ENCODE measurements at places on chromosomes 16 and 17.
A peak's percentile ranks its signal among the peaks of the same experiment; 100 is the strongest.

DNA sequence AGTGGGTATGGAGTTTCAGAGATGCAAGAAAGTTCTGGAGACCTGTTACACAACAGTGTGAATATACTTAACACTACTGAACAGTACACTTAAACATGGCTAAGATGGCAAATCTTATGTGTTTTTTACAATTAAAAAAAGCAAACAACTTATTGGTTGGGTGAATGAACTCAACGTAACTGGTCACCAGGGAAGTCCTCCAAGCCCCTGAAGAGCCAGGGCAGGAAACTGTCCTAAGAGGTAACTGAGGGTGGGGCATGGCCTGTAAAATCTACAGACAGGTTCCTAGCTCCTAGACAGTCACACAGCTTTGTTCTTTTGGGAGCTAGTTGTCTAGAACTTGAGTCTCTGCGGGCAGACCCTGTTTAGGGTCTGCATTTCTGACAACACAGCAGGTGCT is 10.3 kb downstream of the CSF3 start:
- DNase-seq, result no peak

GRCh38 chr17:40344421-40345160 is 19.9 kb downstream of the GJD3 start:
- peak; percentile 66 for DNase-seq

GRCh38 chr17:2808367-2809335 is 12.4 kb downstream of the RAP1GAP2 start:
- DNase-seq, result no peak

- DNase-seq, result no peak
Measured at GRCh38 chr16:61182391-61182790, 853.8 kb downstream of the CDH8 start.

GRCh38 chr17:59328601-59329000 is 2.9 kb upstream of the YPEL2 start:
- DNase-seq, result no peak

DNA sequence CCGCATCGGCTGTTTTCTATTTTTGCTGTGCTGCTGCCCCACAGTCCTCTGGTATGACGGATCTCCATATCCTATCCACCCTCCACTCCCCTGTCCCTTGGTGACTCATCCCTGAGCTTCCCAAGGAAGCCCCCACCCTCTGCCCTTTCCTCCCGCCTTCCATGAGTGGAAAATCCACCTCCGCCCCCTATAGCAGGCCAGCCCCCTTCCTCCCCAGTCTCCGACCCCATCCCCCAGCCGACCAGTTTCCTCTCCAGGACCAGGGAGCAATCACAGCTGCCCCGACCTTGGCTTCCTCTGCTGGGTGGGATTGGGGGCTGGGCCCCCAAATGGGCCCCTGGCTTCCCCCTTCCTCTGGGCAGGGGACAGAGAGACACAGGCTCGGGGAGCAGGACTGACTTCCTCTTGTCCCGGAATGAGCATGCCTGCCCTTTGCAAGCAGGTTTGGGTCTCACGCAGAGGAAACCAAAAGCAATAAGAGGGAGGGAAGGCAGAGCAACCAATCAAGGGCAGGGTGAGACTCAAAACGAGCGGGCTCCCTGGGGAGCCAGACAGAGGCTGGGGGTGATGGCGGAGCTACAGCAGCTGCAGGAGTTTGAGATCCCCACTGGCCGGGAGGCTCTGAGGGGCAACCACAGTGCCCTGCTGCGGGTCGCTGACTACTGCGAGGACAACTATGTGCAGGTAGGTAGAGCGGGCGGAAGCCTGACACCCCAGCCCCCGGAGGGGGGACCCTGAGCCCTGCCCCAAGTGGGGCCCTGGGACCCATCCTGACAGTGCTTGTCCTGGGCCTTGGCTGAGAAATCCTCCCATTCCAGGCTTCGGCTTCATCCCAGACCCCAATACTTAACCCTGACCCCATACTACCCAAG is at the start of the genes ABI3 and GNGT2:
ABI3 (plus strand) TSS at position 550 of the 872 bp plus-strand sequence; CDS start at position 568, 18 bp downstream.
GNGT2 (minus strand) TSS at position 417 of the 872 bp plus-strand sequence. CDS start 3,152 bp downstream, outside the sequence.
- DNase-seq, result peak; percentile 76

DNA sequence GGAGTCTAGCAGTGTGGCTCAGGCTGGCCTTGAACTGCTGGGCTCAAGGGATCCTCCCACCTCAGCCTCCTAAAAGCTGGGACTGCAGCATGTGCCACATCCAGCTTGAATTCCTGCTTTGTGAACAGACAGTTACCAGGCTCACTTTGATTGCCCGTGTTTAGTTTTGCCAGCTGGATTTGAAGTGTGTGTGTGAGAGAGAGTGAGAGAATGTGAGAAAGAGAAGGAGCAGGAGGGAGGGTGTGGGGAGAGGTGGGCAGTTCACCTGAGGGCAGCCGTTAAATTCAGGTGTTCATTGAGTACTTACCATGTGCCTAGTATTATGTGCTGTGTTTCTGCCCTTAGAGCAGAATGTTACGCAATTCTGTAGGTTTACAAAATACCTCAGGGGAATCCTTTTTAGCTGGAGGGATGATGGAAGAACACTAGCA is 4.7 kb downstream of the DUSP14 start:
- no peak for DNase-seq

- DNase-seq, result no peak
Measured at GRCh38 chr17:19460700-19461099, 49.7 kb downstream of the RNF112 start.

- no peak for DNase-seq
Measured at GRCh38 chr16:66152823-66153393, 213.6 kb upstream of the CDH5 start.

DNA sequence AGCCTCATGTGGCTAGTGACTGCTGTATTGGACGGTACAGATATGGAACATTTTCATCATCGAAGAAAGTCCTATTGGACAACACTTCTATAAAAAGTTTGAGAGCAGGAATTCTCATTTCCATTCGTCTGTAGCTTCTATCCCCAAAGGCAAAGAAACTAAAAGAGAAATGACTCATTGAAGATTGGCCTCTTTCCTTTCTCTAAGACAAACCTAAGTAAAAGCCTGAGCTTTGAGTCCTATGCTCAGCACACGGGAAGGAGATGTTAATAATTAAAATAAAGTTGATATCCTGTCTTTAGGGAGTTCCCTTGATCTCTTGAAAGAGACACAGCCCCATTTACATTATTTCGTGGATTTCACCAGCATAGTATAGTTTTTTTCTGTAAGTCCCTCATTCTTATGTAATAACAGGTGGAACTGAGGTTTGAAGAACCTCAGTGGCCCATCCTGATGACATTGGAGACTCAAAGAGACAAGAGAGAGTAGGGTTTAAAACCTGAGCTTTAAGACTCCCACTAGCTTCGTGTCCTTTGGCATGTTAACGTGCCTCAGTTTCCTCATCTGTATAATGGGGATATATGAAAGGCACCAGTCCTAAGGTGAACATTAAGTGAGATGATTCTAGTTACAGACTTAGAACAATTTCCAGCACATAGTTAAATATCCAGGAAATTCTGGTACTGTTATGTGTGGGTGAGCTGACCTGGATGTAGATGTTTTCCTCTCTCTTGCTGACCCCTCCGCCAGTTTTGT is 174.0 kb downstream of the IRX3 start:
- DNase-seq, result no peak

- no peak for DNase-seq
Measured at GRCh38 chr17:10195090-10195805, 3.2 kb downstream of the GAS7 start.

DNA sequence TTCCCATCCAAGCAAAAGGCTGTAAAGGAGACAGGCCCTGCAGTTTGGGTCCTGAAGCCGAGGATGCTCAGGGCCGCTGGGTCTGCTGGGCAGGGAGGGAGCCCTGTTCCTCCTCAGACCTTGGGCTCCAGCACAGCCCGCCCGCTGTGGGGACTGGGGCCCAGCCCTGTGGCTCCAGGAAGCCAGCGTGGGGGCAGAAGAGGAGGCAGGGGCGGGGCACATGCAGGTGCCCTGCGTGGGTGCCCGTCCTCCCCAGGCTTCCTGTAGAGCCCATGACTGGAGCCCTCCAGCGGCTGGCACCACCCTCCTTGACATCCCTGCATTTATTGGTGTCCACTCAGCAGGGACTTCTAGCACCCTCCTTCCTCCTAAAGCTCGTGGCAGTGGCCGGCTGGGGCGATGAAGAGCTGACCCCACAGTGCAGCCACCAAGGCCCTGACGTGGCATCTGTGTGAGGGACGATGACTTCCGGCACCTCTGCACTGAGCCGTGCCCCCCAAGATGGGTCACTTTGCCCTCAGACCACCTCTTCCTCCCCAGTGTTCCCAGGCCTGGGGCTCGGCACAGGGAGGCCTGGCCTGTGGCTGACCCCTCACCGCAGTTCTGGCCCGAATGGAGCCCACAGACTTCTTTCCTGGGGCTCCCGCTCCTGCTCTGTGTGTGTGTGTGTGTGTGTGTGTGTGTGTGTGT is 9.9 kb downstream of the PRSS27 start:
- no peak for DNase-seq

DNA sequence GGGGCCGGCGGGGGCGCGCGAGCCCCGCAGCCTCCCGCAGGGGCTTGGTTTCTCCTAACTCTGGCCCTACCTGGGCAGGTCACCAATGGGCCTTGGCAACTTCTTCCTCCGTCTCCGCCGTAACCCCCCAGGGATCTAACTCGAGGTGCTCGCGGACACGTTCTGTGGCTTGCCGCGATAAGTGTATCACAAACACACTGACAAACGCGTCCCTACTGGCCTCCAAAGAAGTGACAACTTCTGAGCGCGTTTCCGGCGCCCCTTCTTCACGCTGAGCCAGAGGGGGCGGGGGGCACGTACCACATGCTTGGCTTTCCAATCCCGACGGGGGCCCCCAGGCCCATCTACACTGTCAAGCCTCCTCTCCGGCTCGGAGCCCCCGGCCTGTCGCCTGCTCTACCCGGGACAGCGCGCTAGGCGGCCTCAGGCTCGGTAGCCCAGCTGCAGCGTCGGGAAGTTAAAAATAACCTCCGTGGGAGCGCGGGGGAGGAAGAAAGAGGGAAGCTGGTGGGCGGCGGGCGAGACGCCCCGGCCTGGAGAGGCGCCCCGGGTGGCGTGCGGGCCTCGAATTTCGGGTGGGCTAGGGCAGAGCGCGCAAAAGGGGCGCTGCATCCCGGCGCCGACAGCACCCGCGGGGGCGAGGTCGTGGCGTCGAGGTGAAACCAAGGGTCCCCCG is 725 bp upstream of the SPHK1 start:
- DNase-seq, result peak; percentile 53

GRCh38 chr17:1108478-1108764 is 71.4 kb downstream of the ABR start:
- DNase-seq, result peak; percentile 36

GRCh38 chr17:27489045-27489715 is 32.9 kb downstream of the KSR1 start:
- DNase-seq, result no peak

- DNase-seq, result no peak
Measured at GRCh38 chr17:42347198-42347597, 41.0 kb downstream of the STAT3 start.
